Peyer's patch (tissue), 4 donors: ENCODE measurements at places on chromosomes 16 and 17.

DNA sequence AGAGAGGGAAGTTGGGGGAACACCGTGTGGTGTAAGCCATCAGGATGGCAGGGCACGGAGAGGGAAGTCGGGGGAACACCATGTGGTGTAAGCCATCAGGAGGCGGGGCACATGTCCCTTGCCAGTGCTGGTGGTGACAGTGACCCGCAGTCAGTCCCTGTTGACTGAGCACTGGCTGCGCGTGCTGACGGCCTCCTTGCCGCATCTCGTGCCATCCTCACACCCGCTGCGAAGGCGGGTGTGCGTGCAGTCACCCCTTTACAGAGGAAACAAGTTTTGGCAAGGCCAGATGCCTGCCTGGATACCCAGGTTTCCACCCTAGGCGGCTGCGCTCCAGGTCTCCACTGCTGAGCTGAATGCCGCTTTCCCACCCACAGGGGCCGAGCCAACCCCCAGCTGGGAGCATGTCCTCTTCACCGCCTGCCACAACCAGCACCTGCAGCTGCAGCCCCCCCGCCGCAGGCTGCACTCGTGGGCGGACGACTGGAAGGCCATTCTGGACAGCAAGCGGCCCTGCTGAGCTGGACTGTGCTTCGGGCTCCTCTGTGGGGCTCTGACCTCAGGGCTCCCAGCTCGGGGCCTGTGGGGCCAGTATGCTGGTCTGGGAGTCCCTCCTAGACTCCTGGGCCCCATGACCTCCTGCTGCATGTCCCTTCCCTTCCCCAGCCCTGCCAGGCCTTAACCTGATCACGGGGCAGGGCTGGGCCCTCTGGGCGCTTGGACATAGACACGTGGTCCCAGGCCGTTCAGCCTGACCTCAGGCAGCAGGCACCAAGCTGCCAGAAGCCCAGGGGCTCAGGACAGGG is 43.5 kb downstream of the NT5M start:
- H3K36me3 ChIP-seq = no peaks in the 10 kb centered on the region
- no peak overlapping the region for H3K4me3 ChIP-seq
- no peaks in the 10 kb centered on the region for H3K4me1 ChIP-seq
- DNase-seq = no peak

GRCh38 chr17:72775237-72775636 is 317.3 kb downstream of the SLC39A11 start:
- H3K36me3 ChIP-seq = no peaks in the 10 kb centered on the region
- DNase-seq = no peak
- H3K27me3 ChIP-seq = no peaks in the 10 kb centered on the region
- H3K27ac ChIP-seq = no peak overlapping the region
- H3K4me1 ChIP-seq = no peaks in the 10 kb centered on the region
- H3K4me3 ChIP-seq = no peak overlapping the region

- H3K4me3 ChIP-seq = peak overlapping the region; percentile 64
- no peaks in the 10 kb centered on the region for H3K4me1 ChIP-seq
- no peaks in the 10 kb centered on the region for H3K27me3 ChIP-seq
- no peak for DNase-seq
- no peaks in the 10 kb centered on the region for H3K36me3 ChIP-seq
- H3K27ac ChIP-seq = no peak overlapping the region
Observed at GRCh38 chr17:15340966-15341365, 431 bp downstream of the TEKT3 start.

GRCh38 chr16:1354815-1355540 is 3.2 kb downstream of the GNPTG start:
- DNase-seq = no peak
- H3K36me3 ChIP-seq = no peaks in the 10 kb centered on the region
- no peak overlapping the region for H3K27ac ChIP-seq
- H3K27me3 ChIP-seq = no peaks in the 10 kb centered on the region
- no peaks in the 10 kb centered on the region for H3K4me1 ChIP-seq
